ENCODE measurements at places on chromosomes 16 and 17. TPM values are rescaled to one million over a fixed set of nuclear protein-coding genes. Genes with fewer than 3 reads are reported as not detected.

The NPTX1 gene
- 12.0 TPM for total RNA-seq

The IFI35 gene
- total RNA-seq = 2.0 TPM

- H3K27ac ChIP-seq = peak overlapping the region; percentile 59
- H3K4me3 ChIP-seq = no peak overlapping the region
- H3K4me1 ChIP-seq = no peaks in the 10 kb centered on the region
- no peak for DNase-seq
These were observed 18.2 kb downstream of the PGS1 start for GRCh38 chr17:78396441-78397337.

GRCh38 chr17:79019632-79020584, 4.1 kb upstream of the C1QTNF1 start:
- no peak for DNase-seq
- H3K27me3 ChIP-seq = peaks cover 50% of the 10 kb centered on the region
- no peaks in the 10 kb centered on the region for H3K36me3 ChIP-seq

- no peaks in the 10 kb centered on the region for H3K4me1 ChIP-seq
- H3K4me3 ChIP-seq = no peak overlapping the region
- no peak overlapping the region for H3K27ac ChIP-seq
- H3K27me3 ChIP-seq = no peaks in the 10 kb centered on the region
These were observed 60.4 kb downstream of the GPRC5B start for GRCh38 chr16:19824216-19824615.

- H3K4me1 ChIP-seq = peaks cover 14% of the 10 kb centered on the region
- no peak for DNase-seq
- no peak overlapping the region for H3K27ac ChIP-seq
- H3K36me3 ChIP-seq = no peaks in the 10 kb centered on the region
- no peaks in the 10 kb centered on the region for H3K27me3 ChIP-seq
- H3K4me3 ChIP-seq = no peak overlapping the region
These were observed 263.6 kb downstream of the SHISA9 start for GRCh38 chr16:13165024-13165423.

DNA sequence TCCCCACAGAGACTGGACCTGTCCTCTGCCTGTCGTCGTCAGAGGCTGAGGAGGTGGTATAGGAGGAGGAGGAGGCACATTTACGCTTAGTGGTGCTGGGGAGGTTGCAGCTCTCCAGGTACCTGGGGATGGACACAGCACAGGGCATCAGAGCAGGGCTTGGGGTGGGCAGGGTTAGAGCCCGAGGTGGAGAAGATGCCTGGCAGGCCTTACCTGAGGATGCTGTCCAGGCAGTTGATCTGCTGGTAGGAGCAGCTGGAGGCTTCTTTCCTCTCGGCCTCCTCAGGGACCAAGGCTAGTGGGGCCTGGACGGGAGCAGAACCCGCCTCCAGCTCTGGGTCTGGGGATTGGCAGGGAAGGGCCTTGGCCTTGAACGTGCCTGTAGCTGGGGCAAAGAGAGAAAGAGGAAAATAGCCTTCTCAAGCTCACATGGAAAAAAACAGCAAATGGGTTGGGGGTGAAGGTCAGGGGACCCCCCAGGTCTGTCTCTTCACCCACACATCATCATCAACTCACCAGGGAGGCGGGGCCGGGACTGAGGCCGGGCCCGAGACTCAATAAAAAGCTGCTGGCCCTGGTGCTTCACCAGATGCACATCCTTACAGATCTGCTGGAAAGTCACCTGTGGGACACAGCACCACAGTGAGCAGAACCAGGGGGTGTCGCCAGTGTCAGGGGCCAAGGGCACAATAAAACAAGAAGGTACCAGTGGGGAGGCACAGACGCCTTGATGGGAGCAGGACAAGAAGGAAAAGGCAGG, 5.6 kb downstream of the PER1 start:
- no peak overlapping the region for H3K27ac ChIP-seq
- H3K4me1 ChIP-seq = peaks cover 4% of the 10 kb centered on the region
- H3K36me3 ChIP-seq = peaks cover 52% of the 10 kb centered on the region
- no peak overlapping the region for H3K4me3 ChIP-seq

GRCh38 chr16:71542377-71542776, 16.2 kb downstream of the CHST4 start:
- H3K27ac ChIP-seq = no peak overlapping the region
- no peak overlapping the region for H3K4me3 ChIP-seq
- no peaks in the 10 kb centered on the region for H3K27me3 ChIP-seq
- no peaks in the 10 kb centered on the region for H3K36me3 ChIP-seq
- H3K4me1 ChIP-seq = no peaks in the 10 kb centered on the region

DNA sequence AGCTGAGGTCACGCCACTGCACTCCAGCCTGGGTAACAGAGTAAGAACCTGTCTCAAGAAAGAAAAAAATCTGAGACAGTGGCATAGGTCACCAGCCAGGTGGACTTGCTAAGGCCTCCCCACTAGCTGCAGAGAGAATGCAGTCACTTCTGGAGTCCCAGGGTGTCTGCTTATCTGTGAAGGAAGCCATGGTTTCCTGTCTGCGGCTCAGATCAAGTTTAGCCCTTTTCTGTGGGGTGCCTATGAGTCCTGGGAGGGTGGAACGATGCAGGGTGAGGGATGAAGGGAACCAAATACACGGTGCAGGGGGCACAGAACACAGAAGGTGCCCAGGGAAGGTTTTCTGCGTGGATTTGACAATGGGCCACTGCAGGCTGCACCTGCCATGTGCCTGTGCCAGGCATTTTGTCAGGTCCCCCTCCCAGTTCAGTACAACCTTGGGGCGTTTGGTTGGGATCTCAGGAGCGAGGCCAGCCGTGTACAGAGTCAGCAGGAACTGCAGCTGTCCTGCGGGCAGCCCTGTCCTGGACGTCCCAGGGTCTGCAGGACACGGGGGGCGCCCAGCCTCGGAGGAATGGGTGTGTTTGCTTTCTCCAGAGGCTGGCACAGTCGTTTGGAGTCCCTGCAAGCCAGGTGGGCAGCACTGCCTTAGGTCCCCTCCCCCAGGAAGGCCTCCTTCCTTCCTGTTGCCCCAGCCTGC, 41.8 kb downstream of the RAB11FIP4 start:
- peaks cover 5% of the 10 kb centered on the region for H3K4me1 ChIP-seq
- no peak overlapping the region for H3K4me3 ChIP-seq
- H3K27me3 ChIP-seq = no peaks in the 10 kb centered on the region
- H3K36me3 ChIP-seq = no peaks in the 10 kb centered on the region

GRCh38 chr16:81445966-81446906, 1.6 kb downstream of the CMIP start:
- H3K4me3 ChIP-seq = peak overlapping the region; percentile 79
- H3K36me3 ChIP-seq = no peaks in the 10 kb centered on the region
- DNase-seq = peak; percentile 48
- peaks cover 13% of the 10 kb centered on the region for H3K4me1 ChIP-seq
- H3K27me3 ChIP-seq = peaks cover 3% of the 10 kb centered on the region
- H3K27ac ChIP-seq = no peak overlapping the region

DNA sequence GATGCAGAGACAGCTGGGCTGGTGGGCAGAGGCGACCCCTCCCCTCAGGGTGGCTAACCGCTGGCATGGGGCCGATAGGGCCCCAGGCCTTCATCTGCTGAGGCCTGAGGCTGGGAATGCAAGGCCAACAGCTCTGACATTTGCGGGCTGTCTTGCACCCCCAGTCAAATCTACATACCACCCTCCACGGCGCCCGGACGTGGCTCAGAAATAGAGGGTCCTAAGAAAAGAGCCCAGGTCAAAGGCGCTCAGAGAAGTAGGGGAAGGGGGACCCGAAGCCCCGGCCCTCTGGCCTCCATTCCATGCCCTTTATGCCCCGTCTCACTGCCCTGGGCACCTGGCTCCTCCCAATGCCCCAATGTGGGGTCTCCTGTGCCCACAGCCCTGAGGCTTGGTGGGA, 142.3 kb downstream of the C16orf78 start:
- H3K4me1 ChIP-seq = no peaks in the 10 kb centered on the region
- no peaks in the 10 kb centered on the region for H3K36me3 ChIP-seq
- DNase-seq = no peak
- no peak overlapping the region for H3K4me3 ChIP-seq
- no peaks in the 10 kb centered on the region for H3K27me3 ChIP-seq

DNA sequence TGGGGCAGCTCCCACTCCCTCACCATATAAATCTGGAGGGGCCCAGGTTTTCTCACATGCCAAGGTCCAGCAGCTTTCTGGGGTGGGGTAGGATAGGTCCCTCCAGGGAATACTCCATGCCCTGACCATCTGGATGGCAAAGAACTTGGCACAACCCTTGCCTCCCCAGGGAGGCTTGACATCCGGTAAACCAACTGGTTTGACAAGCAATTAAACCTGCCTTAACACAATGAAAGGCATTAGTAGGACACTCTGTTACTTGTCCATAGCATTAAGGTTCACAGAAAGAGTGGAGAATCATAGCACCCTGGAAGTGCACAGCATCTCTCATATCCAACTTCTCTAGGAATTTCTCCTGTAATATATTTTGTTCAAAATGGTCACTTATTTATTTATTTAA, 63.9 kb upstream of the MAF start:
- H3K4me1 ChIP-seq = no peaks in the 10 kb centered on the region
- no peaks in the 10 kb centered on the region for H3K36me3 ChIP-seq
- H3K4me3 ChIP-seq = no peak overlapping the region

GRCh38 chr16:30723725-30724355, 24.4 kb upstream of the PHKG2 start:
- H3K4me3 ChIP-seq = no peak overlapping the region
- H3K27ac ChIP-seq = no peak overlapping the region
- DNase-seq = no peak
- no peaks in the 10 kb centered on the region for H3K27me3 ChIP-seq
- peaks cover 2% of the 10 kb centered on the region for H3K4me1 ChIP-seq

- no peak for DNase-seq
- no peak overlapping the region for H3K27ac ChIP-seq
- no peak overlapping the region for H3K4me3 ChIP-seq
- H3K4me1 ChIP-seq = no peaks in the 10 kb centered on the region
These were observed 36.4 kb downstream of the AKAP1 start for GRCh38 chr17:57121308-57122042.

DNA sequence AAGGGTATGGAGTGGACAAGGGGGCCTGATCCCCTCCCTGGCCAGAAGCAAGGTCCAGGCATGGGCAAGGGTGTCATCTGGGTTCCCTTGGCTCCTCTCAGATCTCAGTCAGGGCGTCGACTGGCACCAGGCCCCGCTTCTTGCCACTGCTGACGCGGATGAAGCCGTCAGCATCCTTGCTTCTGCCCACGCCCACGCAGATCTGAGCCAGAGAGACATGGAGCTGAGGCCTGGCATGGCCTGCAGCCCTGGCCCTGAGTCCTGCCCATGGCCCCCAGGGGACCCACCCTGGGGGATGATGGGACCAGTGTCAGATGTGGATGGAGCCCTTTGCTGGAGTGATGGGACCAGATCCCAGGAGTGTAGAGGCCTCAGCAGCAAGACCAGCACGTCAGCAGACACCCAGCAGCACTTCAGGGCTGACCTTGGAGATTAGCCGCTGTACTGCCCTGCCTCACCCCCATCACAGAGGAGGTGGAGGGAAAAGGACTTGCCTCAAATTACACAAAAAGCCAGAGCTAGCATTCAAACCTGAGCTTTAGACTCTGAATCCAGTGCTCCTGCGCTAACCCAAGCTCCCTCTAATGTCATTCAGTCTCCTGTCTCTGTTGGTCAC, 12.2 kb downstream of the RPL19 start:
- H3K27me3 ChIP-seq = peaks cover 4% of the 10 kb centered on the region
- H3K36me3 ChIP-seq = no peaks in the 10 kb centered on the region
- peaks cover 28% of the 10 kb centered on the region for H3K4me1 ChIP-seq
- H3K4me3 ChIP-seq = no peak overlapping the region

DNA sequence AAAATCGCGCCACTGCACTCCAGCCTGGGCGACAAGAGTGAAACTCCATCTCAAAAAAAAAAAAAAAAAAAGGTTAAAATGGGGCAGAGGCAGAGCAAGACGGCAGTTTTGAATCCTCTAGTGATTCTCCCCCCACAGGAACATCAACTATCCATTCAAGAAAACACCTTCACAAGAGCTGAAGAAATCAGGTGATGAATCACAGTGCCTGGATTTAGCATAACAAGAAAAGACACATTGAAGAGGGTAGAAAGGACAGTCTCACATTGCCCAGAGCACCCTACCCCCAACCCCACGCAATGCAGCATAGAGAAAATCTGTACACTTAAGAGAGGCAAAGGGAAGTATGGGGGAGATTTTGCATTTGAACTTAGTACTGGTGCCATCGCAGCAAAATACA, 28.8 kb upstream of the RNF43 start:
- H3K36me3 ChIP-seq = no peaks in the 10 kb centered on the region
- DNase-seq = no peak
- H3K27me3 ChIP-seq = no peaks in the 10 kb centered on the region
- H3K27ac ChIP-seq = no peak overlapping the region
- H3K4me3 ChIP-seq = no peak overlapping the region
- H3K4me1 ChIP-seq = peaks cover 5% of the 10 kb centered on the region

GRCh38 chr17:66302761-66303626, 581 bp downstream of the PRKCA start:
- H3K4me3 ChIP-seq = peak overlapping the region; percentile 81
- H3K27ac ChIP-seq = no peak overlapping the region
- H3K27me3 ChIP-seq = no peaks in the 10 kb centered on the region
- H3K36me3 ChIP-seq = no peaks in the 10 kb centered on the region

DNA sequence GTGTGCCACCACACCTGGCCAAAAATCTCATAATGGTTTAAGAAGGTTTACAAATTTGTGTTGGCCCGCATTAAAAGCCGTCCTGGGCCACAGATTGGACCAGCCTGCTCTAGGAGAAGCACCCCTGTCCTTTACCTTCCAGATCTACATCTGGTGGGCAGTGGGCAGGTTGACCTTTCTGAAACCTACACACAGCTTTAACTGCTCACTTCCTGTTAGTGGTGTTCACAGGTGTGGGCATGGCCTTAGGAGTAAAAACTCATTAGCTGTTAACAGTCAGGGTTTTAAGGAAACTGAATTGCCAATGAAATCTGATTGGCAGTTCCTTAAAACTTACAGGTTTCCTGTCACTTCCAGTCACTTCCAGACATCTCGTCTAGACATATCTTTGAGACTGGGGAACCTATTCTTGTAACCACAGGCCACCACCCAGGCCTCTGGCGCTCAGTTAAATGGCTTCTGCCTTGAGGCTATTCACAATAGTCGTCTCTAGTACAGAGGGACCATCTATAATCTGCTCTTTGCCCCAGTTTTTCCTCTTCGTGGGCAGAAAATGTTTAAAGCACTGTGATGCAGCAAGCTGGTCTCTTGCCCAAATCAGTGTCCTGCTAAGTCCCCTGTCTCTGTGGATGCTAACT, 29.3 kb downstream of the GNGT2 start:
- no peaks in the 10 kb centered on the region for H3K36me3 ChIP-seq
- H3K4me3 ChIP-seq = no peak overlapping the region
- no peaks in the 10 kb centered on the region for H3K4me1 ChIP-seq
- H3K27ac ChIP-seq = no peak overlapping the region

- peaks cover 6% of the 10 kb centered on the region for H3K36me3 ChIP-seq
- no peaks in the 10 kb centered on the region for H3K27me3 ChIP-seq
- peak overlapping the region; percentile 86 for H3K27ac ChIP-seq
- peak overlapping the region; percentile 73 for H3K4me3 ChIP-seq
- no peak for DNase-seq
These were observed 27.1 kb downstream of the GNPTG start for GRCh38 chr16:1378804-1379303.

GRCh38 chr17:81727324-81728031, 15.4 kb downstream of the SLC25A10 start:
- DNase-seq = no peak
- no peak overlapping the region for H3K27ac ChIP-seq
- no peak overlapping the region for H3K4me3 ChIP-seq
- H3K4me1 ChIP-seq = peaks cover 3% of the 10 kb centered on the region
- no peaks in the 10 kb centered on the region for H3K36me3 ChIP-seq
